Activated naive CD8-positive, alpha-beta T cell treated with anti-CD3 and anti-CD28 coated beads for 36 hours (primary cell): ENCODE measurements at places on chromosomes 2 and 18. TPM values are rescaled to one million over a fixed set of nuclear protein-coding genes. Genes with fewer than 3 reads are reported as not detected.

DNA sequence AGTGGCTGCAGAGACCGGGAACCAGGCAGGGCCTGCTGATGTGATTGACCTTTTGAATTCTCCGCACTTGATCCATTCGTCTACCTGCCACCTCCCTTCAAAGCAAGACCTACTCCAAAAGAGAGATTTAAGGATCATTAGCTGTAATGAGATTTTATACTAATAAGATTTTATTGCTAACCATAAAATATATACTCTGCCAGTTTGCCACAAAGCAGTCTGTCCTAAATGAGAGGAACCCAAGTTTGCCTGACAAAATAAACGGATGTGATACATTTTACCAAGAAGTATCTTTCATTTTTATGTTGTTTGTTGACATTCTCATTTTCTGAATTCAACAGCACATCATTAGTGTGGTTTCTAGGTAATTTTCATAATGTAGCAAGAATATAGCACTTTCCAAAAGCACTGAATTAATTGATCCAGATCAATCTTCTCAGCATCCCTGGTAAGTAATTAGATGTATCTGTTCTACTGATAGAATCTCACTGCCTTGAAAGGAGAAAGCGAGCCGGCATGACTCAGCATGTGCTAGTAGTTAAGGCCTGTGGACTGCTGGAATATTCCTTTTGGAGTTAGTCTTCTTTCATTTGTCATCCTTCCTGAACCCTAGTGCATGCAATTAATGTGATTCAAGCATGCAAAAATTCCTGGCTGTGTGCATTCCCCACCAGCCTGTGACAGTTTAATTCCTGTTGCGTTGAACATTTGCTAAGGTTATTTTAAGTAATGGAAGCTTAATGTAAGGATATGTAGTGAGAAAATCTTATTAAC lies 128.5 kb downstream of the ARL6IP6 start:
- H3K4me3 ChIP-seq = no peak overlapping the region
- no peak overlapping the region for H3K27ac ChIP-seq
- no peak for DNase-seq
- H3K36me3 ChIP-seq = no peaks in the 10 kb centered on the region
- peaks cover 7% of the 10 kb centered on the region for H3K27me3 ChIP-seq

GRCh38 chr18:80168982-80169381 lies 59.9 kb downstream of the ADNP2 start:
- H3K4me3 ChIP-seq = no peak overlapping the region
- H3K4me1 ChIP-seq = no peaks in the 10 kb centered on the region
- H3K27me3 ChIP-seq = peaks cover 28% of the 10 kb centered on the region
- no peaks in the 10 kb centered on the region for H3K36me3 ChIP-seq

- peaks cover 4% of the 10 kb centered on the region for H3K27me3 ChIP-seq
- DNase-seq = no peak
- no peak overlapping the region for H3K27ac ChIP-seq
- no peaks in the 10 kb centered on the region for H3K4me1 ChIP-seq
Measured at GRCh38 chr18:50806208-50806616, 13.6 kb downstream of the MRO start.

DNA sequence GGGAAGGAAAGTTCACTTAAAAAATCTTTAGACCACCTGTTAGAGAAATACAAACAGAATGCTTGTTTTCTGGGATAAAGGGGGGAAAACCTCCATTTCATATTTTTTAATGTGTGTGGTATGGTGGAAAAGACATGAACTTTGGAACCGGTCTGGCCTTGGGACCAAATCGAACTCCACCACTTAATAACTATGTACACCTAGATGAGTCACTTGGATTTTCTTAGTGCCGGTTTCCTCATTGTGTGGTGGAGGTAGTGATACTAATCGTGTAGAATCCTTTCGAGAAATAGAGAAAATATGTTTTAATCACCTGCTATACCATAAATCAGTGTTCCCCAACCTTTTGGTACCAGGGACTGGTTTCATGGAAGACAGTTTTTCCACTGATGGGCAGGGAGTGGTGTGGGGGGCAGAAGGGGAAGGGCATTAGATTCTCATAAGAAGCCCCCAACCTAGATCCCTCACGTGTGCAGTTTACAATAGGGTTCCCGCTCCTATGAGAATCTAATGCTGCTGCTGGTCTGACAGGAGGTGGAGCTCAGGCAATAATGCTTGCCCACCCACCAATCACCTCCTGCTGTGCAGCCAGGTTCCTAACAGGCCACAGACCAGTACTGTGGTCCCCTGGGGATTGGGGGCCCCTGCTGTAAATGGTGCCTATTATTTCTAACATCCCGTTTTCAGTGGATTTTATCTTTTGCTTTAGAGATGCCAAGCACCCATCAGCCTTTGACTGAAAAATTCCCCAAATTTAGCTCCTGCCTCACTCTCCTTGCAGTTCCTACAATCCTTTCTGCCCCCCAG lies 308.8 kb downstream of the PRKCE start:
- no peak for DNase-seq
- no peaks in the 10 kb centered on the region for H3K36me3 ChIP-seq
- peaks cover 11% of the 10 kb centered on the region for H3K4me1 ChIP-seq
- H3K4me3 ChIP-seq = no peak overlapping the region
- no peak overlapping the region for H3K27ac ChIP-seq

DNA sequence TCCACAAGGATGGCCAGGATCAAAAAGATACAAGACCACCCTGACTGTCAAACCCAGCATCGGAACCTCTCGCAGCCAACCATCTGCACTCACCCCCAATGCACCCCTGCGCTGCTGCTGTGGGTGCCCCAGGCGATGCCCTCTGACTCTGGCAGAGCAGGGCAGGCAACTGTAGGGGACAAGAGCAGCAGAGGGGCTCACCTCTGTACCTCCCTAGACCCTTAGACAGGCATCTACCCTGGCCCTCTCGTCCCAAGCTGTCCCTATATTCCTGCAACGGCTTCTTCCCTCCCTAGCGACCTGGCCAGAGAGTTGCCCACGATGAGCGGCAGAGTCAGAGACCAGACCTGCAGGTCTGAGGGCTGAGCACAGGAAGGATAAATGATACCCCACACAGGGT lies 128.2 kb downstream of the HDAC4 start:
- peaks cover 8% of the 10 kb centered on the region for H3K36me3 ChIP-seq
- H3K4me3 ChIP-seq = no peak overlapping the region
- DNase-seq = no peak
- no peak overlapping the region for H3K27ac ChIP-seq

GRCh38 chr2:238943338-238944067 lies 95.6 kb downstream of the TWIST2 start:
- H3K27ac ChIP-seq = no peak overlapping the region
- no peak for DNase-seq
- H3K4me1 ChIP-seq = peaks cover 5% of the 10 kb centered on the region
- peaks cover 4% of the 10 kb centered on the region for H3K27me3 ChIP-seq
- no peak overlapping the region for H3K4me3 ChIP-seq
- no peaks in the 10 kb centered on the region for H3K36me3 ChIP-seq

GRCh38 chr2:191818725-191819350 lies 28.1 kb downstream of the CAVIN2 start:
- H3K36me3 ChIP-seq = no peaks in the 10 kb centered on the region
- DNase-seq = no peak

DNA sequence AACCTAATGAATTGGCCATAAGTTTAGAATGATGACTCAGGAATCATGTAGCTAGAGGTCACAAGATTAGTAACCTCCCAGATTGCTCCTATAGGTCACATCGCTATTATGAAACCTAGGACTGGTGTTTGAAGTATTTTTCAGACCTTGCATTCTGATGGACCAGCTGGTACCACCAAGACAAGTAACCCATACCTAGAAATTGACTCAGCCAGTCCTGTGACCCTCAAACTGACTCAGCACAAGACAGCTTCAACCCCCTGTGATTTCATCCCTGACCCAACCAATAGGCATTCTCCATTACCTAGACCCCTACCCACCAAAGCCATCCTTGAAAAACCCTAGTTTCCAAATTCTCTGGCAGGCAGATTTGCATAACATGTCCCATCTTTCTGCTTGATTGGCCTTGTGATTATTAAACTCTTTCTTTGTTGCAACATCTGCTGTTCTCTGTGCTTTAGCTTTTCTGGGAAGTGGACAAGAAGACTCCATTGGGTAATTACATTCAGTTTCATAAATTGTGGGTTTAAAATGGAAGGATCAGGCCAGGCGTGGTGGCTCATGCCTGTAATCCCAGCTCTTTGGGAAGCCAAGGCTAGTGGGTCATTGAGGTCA lies 254.9 kb downstream of the IRS1 start:
- DNase-seq = no peak
- no peak overlapping the region for H3K27ac ChIP-seq
- H3K27me3 ChIP-seq = peaks cover 15% of the 10 kb centered on the region
- no peaks in the 10 kb centered on the region for H3K4me1 ChIP-seq

- no peak for DNase-seq
- no peaks in the 10 kb centered on the region for H3K36me3 ChIP-seq
- H3K4me1 ChIP-seq = peaks cover 6% of the 10 kb centered on the region
- H3K27ac ChIP-seq = no peak overlapping the region
Measured at GRCh38 chr2:104840156-104840555, 13.8 kb upstream of the POU3F3 start.

- no peak overlapping the region for H3K27ac ChIP-seq
- no peak for DNase-seq
- no peaks in the 10 kb centered on the region for H3K27me3 ChIP-seq
Measured at GRCh38 chr2:215967590-215968378, 45.6 kb downstream of the MREG start.

- H3K27me3 ChIP-seq = peaks cover 4% of the 10 kb centered on the region
- no peaks in the 10 kb centered on the region for H3K4me1 ChIP-seq
- no peak overlapping the region for H3K4me3 ChIP-seq
- no peaks in the 10 kb centered on the region for H3K36me3 ChIP-seq
- no peak for DNase-seq
Measured at GRCh38 chr2:68925295-68925896, 27.3 kb downstream of the GKN2 start.

DNA sequence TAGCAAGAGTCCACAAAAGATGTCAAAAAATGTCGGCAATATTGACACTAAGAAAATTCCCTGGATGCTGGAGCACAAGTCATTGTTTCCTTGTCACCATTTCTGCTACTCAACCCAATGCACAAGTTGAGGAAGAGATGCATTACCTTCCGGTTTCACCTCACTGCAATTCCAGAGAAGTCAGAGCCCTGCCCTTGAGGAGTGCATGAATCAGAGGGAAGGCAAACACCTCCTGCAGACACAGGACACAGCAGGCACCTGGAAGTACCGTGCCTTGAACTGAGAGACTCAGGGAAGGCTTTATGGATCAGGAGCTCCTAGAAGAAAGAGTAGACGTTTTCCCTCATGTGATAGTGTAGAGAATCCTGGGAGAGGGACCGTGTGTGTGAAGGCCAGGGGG lies 62.7 kb upstream of the ARL4C start:
- no peaks in the 10 kb centered on the region for H3K4me1 ChIP-seq
- H3K27ac ChIP-seq = no peak overlapping the region
- H3K36me3 ChIP-seq = no peaks in the 10 kb centered on the region
- DNase-seq = no peak
- no peaks in the 10 kb centered on the region for H3K27me3 ChIP-seq

- DNase-seq = no peak
- H3K4me1 ChIP-seq = peaks cover 43% of the 10 kb centered on the region
- H3K4me3 ChIP-seq = no peak overlapping the region
- no peak overlapping the region for H3K27ac ChIP-seq
Measured at GRCh38 chr2:174233771-174234275, 14.5 kb downstream of the OLA1 start.

DNA sequence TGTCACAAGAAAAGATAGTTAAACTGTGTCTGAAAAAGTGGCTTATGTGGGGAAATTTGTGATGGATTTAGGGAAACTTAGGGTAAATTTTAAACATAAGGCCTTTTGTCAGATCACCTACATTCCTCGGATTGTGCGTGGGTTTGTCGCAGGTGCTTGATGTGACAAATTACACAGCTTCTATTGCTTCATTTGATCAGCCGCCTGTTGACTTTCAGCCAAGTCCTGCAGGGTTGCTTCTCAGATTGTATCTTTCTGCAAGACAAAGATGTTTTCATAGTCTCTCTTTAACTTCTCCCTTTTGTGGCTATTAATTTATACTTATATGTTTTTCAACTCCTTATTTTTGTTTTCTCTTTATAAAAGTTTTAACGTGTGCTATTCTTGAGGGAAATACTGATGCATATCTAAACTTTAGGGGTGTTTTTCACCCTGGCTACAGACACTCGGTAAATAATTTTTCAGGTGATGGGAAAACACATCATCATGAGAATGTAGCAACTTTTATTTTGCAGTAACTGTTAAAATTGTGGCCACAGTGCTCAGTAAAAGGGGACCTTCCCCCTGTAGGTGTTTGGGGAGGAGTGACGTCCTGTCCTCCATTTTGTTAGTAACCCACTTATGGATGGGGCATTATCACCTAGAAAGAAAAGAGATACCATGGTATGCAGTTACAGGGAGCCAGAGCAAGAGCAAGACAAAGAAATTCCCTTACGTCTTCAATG lies 31.4 kb downstream of the GALM start:
- H3K27ac ChIP-seq = peak overlapping the region; percentile 25
- no peak overlapping the region for H3K4me3 ChIP-seq
- H3K4me1 ChIP-seq = peaks cover 31% of the 10 kb centered on the region
- H3K36me3 ChIP-seq = peaks cover 58% of the 10 kb centered on the region
- DNase-seq = no peak
- H3K27me3 ChIP-seq = no peaks in the 10 kb centered on the region

DNAJC27 gene
- 4.2 TPM for total RNA-seq

CCDC85A gene
- total RNA-seq = not detected

CYP27A1 gene
- not detected for total RNA-seq

IL1A gene
- 0.16 TPM for total RNA-seq

HOXD4 gene
- not detected for total RNA-seq

ASIC4 gene
- not detected for total RNA-seq

HOXD13 gene
- total RNA-seq = not detected

GPR35 gene
- 7.8 TPM for total RNA-seq

IL36G gene
- not detected for total RNA-seq

VAMP5 gene
- 29.3 TPM for total RNA-seq

GPC1 gene
- total RNA-seq = 0.64 TPM
